Activated gamma-delta T cell treated with anti-CD3 and anti-CD28 coated beads, Interleukin-2, amount 50 U/mL, for 16 hours (primary cell): ENCODE measurements at places on chromosomes 3 and 15.

DNA sequence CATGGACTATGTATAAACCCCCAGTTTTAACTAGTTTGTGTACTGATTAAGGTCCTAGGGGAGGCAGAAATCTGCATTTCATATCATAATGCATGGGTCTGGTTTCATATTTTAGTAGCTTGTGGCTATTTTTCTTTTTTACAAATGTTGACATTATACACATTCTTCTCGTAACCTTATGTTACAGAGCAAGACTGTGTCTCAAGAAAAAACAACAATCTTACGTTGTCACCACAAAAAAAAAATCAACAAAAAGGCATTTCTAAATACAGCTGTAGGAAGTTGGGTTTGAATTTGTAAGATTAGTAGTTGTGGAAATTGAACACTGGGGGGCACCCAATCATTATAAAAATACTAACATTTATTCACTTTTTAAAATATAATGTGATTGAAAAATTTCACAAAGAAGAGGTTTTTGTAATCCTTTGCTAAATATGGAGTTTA is 17.9 kb downstream of the SERP1 start:
- DNase-seq: no peak

- no peak for DNase-seq
Observed at GRCh38 chr3:77125966-77126365, 86.1 kb downstream of the ROBO2 start.

DNA sequence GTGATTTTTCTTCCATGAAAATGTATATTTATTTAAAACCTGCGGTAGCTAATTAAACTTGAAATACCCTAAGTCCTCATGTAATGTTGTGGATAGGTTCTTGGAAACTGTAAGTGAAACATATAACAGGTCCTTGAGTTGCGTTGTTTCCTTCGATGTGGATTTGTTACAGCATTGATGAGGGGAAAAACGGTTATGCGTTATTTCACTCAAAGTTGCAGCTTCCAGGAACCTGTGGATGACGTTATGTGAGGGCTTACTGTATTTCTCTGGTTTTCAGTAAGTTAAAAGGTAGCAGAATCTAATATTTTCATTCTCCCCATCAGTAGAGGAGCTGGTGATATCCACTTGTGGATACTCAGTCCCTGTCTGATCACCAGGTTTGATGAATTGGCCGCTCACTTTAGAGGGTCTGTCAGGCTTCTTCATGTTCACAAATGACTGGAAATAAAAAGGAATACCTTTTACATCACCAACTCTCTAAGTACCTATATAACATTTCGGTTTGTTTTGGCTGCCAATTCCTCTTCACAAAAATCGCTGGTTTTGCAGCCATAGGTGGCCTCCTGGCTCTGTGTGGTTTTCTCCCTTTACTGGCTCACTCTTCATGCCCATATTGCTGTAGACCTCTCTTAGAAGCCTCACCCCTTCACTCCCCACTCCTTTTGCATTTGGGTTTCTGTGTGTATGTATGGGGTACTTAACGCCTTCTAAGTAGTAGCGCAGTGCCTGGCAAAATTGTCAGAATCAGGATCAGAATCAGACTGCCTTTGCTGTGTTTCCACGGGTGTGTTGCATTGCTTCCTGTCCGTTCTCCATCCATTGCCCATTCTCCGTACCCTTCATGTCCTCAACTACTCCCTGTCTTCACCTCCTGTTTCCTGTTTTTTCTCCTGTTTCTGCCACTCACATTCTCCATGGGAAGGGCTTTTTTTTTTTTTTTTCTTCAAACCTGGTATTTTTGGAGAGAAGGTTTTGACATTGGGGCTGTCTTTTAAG is 112.6 kb downstream of the FNDC3B start:
- no peak for DNase-seq

- DNase-seq: no peak
Observed at GRCh38 chr3:194536871-194537637, 50.3 kb upstream of the ATP13A3 start.

DNA sequence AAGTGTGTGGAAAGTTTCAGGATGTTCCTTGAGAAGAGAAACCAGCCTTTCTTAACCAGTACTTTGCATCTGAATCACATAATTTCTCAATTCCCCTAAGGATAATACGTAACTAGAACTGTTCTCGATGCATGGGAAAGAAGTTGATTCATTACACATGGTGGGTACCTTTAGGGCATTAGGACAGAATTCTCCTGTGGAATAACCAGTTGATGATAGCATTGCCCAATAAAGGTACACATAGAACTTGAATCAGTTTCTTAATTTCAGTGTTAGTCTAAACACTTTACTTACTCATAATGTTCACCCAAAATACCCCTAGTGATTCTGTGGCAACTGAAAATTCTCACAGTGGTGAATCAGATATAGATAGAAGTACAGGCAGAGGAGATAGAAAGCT is 1030.9 kb downstream of the ROBO1 start:
- no peak for DNase-seq

- peak; percentile 48 for DNase-seq
Observed at GRCh38 chr15:56537881-56538280, 72.9 kb upstream of the MNS1 start.

GRCh38 chr15:67839499-67839928 is 331 bp downstream of the RNU6-1 start:
- no peak for DNase-seq

DNA sequence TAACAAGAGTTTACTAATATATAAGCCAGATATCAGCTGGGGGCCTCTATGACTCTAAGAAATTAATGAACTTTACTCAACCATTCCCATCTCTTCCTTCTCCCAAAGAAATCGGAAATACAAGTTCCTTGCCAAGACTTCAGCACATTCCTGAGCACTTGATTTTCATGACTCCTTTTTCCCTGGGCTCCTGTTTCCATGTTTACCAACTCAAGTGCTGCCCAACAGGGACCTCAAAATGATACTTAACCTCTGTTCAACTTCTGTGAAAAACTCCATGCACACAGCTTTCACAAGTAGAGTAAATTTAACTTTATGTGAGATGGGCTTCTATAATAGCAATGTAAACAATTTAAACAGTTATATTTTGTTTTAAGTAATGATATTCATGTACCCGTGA is 315.8 kb upstream of the CDIN1 start:
- no peak for DNase-seq

GRCh38 chr15:100601163-100601562 is 821 bp downstream of the LINS1 start:
- peak; percentile 13 for DNase-seq

DNA sequence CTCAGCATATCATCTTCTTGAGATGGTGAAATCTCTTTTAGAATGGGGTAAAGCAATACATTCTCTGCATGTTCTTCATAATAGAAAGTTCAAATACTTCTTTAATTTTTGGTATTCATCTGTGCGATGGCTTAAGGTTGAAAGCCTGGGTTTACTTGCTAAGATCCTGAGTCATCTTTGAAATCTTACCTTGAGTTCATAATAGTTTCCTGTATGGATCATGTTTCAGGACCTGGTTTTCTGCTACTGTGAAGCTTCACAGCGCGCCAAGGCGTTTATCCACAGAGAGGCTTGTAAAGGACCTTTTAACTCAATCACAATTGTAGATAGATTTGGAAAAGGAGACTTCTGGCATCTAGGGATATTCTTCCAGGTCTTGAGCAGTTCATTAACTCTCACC is 39.0 kb downstream of the MED12L start:
- DNase-seq: no peak

DNA sequence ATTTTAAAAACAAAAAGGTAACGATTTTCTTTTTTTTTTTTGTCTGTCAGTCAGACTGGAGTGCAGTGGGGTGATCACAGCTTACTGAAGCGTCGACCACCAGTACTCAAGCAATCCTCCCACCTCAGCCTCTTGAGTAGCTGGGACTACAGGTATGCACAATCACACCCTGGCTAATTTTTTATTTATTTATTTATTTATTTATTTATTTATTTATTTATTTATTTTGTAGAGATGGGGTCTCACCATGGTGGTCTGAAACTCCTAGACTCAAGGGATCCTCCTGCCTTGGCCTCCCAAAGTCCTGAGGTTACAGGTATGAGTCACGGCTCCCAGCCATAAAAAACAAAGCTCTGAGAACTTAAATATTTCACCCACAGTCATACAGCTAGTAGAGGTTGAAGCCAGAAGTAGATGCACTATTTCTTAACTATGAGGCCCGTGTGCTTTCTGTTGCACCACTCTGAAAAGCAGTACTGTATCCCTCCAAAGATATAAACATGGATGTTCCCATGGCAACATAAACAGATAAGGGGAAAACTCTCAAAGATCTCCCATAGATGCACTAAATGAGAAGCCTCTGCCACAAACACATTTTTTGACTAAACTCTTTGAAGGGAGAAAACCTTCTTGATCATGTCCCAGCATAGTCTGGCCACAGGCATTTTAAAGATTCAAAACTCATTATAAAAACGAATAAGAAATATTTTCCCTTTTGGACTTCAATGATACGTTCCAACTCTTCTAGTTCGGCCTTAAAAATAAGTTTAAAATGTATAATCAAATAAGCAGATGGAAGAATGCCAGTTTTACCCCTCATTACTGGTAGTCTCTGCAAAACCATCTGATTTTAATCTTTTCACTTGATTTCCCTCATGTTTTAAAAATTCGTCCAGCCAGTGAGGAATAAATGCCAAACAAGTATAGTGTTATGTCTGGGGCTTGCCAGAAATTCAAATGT is 162.3 kb upstream of the ARHGEF26 start:
- DNase-seq: no peak

DNA sequence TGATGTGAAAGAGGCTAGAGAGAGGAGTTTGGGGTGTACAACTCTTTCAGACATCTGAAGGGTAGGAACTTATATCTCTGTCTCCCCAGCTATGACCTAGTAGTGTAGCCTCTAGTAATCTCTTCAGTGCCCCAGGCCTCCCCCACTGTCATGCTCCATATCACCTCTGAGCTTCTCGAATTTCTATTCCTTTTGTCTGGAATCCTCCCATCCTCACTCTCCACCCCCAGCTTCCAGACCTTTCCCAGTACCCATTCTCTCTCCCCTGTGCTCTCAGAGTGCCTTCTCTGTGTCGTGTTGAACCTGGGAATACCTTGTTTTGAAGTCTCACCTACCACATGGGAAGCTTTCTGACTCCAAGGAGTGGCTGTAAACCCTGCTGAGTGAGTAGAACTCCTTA is 3.6 kb upstream of the RBPMS2 start:
- DNase-seq: no peak

- DNase-seq: no peak
Observed at GRCh38 chr3:50320853-50321335, 1.7 kb downstream of the HYAL2 start.

- DNase-seq: no peak
Observed at GRCh38 chr3:139664958-139665357, 12.8 kb downstream of the NMNAT3 start.

DNA sequence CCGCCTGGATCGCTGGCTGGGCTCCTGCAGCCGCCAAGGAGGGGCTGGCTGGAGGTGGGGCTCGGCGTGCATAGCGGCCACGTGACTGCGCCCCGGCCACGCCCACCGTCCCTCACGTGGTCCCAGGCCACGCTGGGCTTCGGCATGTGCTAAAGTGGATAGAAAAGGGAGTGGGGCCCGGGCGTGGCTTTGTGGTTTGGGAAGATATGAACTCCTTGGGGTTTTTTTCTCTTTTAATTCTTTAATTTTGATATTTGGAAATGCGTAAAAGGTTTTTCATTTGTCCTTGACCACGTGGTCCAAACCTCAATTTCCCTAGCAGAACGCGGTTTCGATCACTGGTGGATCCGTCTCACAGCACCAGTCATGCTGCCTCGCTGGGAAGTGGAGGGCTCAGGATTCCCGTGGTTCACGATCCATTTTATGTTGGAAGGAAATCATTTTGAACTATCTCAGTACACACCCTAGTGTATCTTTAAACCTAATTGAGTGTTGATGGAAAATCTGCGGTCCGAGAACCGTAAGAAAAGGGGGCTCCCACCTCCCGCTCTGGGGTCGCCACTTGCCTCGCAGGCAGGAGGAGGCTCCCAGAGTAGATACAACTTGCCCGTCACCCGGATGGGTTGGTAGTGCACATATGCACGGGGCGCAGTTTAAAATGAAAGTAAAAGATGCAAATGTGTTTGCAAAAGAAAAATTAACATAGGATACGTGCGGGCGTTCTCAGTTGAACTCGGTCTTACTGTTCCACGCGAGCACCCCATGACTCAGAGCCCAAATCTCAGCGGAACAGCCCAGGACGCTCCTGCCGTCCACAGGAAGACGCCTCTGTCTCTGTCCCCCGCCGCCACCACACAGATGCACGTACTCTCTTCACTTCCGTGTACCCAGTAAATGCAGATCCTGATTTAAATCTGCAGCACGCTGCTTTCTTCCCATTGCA is 141.9 kb downstream of the PGPEP1L start:
- DNase-seq: peak; percentile 58

DNA sequence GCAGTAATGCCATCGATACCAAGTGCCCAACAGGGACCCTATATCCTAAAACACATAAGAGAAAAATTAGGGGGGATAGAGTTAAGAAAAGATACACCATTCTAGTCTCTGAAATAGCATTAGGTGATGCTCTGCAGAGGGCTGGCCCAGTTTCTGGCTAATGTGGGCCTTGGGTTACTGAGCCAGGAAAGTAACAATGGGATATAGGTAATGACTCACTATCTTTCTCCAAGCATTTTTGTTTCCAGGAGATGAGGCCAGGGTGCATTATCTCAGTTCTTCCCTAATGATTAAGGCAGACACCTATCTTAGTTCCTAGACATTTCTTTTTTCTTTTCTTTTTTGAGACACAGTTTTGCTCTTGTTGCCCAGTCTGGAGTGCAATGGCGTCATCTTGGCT is 50.0 kb downstream of the PRKAR2A start:
- no peak for DNase-seq
